ENCODE measurements at places on chromosomes 12 and 14.
A peak's percentile ranks its signal among the peaks of the same experiment; 100 is the strongest.

DNA sequence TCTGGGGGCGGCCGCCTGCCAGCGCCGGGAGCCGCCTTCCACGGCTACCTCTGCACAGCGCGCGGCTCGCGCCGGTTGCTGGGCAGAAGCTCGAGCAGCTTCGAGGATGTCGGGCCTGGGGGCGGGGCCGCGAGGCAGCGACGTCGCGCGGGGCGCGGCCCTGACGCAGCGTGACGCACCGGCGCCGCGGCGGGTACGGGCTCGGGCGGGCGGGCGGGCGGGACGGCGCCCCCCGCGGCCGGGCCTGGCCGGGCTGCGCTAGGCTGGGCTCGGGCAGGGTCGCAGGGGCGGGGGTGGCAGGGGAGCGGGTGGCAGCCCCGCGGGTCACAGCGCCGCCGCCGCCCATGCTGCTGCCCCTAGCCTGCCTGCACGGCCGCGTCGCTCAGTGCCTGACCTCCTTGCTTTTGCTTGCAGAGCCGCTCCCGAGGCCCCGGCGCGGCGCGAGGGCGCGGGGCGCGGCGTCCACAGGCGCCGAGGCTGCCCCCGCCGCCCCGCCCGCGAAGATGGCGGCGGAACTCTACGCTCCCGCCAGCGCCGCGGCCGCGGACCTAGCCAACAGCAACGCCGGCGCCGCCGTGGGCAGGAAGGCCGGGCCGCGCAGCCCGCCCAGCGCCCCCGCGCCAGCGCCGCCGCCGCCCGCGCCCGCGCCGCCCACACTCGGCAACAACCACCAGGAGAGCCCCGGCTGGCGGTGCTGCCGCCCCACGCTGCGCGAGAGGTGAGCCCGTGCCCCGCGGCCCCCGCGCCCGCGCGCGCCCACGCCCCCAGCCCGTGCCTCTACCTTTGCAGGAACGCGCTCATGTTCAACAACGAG is at the start of gene BTBD6:
Gene BTBD6 (plus strand): TSS at position 166 of the 814 bp plus-strand sequence. CDS start 179 bp downstream, at position 345.
- peak; percentile 87 for DNase-seq

DNA sequence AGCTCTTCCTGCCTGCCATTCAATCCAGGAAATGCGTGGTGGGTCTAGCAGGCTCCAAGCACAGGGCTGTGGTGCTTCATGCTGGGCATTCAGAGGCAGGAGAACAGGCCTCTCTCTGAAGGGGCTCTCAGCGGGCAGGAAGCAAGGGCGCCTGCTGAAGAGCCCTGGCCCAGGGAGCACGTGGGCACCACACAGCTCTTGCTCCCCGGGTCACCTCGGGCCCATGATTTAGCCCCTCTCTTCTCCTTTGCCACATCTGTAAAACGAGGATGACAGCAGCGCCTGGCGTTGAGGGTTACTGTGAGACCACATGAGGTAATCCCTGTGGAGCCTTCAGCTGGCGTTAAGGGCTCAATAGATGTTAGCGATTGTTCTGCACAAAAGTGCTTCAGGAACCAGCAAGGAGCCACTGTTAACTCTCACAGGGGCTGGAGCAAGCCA is 37.6 kb upstream of the SPTLC2 start:
- no peak for DNase-seq

DNA sequence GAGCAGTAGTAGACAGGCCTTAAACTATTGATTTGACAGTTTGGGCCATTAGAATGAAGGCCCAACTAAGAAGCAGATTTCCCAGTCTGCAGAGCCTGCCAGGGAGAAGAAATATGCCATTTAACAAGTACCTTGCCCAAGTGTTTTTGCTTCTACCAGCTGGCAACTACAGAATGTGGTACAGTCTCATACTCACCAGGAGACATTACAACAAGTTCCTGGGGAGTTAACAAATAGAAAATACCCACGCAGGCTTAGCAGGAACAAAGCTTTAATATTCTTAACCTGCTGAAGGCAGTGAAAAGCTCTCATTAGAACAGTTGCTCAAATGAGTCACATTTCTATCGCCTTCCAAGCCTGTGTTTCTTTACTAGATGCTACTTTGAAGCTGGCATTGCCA is 241.0 kb downstream of the TMEM117 start:
- no peak for DNase-seq

DNA sequence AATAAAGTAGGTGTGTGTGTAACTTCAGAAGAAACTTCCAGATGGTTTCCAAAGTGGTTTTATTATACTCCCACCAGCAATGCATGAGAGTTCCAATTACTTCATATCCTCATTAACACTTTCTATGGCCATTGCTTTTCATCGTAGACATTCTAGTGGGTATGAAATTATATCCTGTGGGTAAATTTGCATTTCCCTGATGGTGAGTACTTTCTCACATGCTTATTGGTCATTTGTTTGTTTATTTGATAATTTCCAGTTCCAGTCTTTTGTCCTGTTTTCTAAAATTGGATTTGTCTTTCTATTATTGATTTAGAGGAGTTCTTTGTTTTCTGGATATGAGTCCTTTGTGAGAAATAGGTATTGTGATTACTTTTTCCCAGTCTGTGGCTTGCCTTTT is 70.9 kb downstream of the PRKCH start:
- DNase-seq, result no peak

GRCh38 chr12:34219046-34219770 is 196.9 kb downstream of the ALG10 start:
- DNase-seq, result no peak

DNA sequence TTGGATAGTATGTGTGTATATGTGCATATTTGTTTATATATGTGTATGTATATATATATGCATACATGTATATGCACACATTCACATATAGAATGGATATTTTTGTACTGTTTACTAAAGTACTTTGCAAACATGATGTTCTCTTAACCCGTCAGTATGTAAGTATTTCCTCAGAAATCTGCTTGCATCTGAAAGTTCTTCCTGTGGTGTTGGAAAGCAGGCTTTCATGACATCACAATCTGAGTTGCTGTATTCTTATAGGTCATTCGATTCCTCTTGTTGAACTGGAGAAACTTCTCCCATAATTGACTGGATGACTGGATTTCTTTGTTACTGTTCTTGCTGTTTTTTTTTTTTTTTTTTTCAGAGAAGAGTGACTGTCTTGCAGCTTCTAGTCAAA is 29.1 kb downstream of the GABARAPL1 start:
- DNase-seq, result no peak

DNA sequence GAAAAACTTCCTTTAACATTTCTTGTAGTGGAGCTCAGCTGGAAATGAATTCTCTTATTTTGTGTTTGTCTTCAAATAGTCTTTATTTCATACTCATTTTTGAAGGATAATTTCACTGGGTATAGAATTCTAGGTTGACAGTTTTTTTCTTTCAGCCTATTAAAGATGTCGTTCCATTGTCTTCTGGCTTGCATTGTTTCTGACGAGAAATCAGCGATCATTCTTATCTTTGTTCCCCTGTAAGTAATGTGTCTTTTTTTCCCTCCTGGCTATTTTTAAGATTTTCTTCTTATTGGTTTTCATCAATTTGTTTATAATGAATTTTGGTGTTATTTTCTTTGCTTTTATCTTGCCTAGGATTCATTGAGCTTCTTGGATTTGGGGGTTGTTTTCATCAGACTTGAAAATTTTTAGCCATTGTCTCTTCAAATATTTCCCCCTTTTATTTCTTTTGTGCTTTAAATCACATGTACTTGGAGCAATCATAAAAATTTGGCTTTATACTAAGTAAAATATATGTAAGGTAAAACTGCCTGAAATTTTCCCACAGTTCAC is 89.4 kb downstream of the UNC79 start:
- no peak for DNase-seq

- DNase-seq, result peak; percentile 52
These were observed 11.1 kb upstream of the KRT1 start for GRCh38 chr12:52691076-52691840.
